NCI-H524 treated with DMSO at 0.1 percent for 48 hours (cell line): ENCODE measurements at places on chromosomes 3 and 15.

GRCh38 chr3:43852066-43852465 lies 161.3 kb downstream of the ABHD5 start:
- DNase-seq = no peak

DNA sequence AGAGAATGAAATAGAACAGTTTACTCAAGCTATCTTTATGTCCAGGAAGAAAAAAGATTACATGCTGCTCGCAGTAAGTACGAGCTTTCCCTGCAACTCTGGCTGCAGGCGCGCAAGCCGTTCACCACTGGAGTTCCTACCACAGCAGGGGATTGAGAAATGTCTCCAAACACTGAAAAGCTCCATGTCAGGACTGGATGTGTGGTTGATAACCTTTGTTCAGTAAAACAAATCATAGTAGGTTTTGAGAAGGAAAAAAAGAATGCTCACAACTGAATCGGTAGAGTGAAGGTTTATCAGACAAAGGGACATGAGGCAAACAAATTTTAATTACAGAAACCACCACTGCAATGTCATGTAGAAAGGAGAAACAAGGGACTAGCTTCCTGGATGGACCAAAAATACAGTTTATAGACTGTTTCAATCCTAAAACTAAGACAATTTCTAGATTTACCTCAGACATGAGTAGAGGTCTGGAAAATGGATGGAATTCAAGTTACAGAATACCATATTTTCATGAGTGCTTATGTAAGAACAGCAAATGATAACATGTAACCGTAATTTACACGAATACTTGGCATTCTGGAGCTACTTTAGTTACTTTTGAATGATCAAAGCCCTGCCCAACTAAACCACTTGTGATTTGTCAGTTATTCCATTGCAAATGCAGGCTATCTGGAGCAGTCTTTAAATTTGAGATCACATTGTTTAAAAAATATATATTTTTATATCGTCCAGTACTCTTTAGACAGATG lies 471.1 kb downstream of the SHQ1 start:
- no peak for DNase-seq

- no peak for DNase-seq
Measured at GRCh38 chr3:38549486-38549885, 53.3 kb downstream of the EXOG start.

DNA sequence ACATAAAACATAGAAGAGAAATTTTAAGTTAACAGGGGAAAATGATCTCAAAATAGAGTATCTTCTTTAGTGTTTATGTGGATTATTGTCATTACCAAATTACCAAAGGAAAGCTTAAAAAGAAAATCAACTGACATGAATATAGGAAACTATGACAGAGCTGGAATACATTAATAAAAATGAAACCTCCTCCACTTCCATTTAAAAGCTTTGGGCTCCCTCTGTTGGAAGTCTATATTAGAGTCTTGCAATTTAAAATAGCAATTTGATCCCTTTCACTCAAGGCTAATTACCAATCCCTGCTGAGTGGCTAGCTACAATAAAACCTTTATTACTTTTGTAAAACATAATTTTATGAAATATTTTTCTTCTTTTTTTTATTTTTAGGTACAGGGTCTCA lies 61.4 kb upstream of the IMPG2 start:
- peak; percentile 11 for DNase-seq

DNA sequence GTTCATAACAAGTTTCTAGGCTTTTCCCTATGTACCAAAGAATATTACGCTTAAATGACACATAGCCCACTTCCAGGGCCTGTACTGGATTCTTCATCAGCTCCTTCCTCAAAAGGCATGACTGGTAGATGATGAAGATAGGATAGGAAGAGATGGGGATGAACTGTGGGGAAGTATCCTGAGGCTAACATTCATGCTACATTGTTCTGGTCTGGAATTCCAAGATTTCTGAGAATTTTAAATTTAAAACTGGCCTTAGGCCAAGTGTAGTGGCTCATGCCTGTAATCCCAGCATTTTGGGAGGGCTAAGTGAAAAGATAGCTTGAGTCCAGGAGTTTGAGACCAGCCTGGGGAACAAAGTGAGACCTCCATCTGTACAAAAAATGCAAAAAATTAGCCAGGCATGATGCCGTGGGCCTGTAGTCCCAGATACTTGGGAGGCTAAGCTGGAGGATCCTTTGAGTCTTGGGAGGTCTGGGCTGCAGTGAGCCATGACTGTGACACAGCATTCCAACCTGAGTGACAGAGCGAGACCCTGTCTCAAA lies 160.1 kb upstream of the PLAAT1 start:
- no peak for DNase-seq

DNA sequence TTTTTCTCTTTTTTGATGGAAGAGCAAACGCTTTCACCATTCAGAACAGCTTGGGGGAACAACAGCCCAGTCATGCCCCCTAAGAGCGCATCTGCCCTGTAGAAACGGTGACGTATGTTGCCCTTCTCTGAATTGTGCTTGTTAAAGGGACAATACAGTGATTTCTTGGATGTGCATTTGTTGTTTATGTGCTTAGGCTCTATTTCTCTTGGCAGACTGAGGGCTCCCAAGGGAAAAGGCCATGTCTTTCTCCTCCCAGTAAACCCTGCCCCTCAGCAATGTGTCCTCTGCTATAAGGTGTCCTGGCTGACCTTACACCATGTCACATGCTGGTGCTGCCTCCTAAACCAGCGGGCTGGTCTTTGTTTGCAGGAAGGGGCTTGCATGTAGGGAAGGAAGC lies 346.1 kb downstream of the EPHB1 start:
- DNase-seq = no peak

- no peak for DNase-seq
Measured at GRCh38 chr15:48400086-48400485, 68.9 kb downstream of the DUT start.

- DNase-seq = peak; percentile 77
Measured at GRCh38 chr15:82849556-82850512, 40.4 kb downstream of the WHAMM start.

- DNase-seq = peak; percentile 94
Measured at GRCh38 chr3:72665701-72666446, 182.4 kb downstream of the SHQ1 start.

DNA sequence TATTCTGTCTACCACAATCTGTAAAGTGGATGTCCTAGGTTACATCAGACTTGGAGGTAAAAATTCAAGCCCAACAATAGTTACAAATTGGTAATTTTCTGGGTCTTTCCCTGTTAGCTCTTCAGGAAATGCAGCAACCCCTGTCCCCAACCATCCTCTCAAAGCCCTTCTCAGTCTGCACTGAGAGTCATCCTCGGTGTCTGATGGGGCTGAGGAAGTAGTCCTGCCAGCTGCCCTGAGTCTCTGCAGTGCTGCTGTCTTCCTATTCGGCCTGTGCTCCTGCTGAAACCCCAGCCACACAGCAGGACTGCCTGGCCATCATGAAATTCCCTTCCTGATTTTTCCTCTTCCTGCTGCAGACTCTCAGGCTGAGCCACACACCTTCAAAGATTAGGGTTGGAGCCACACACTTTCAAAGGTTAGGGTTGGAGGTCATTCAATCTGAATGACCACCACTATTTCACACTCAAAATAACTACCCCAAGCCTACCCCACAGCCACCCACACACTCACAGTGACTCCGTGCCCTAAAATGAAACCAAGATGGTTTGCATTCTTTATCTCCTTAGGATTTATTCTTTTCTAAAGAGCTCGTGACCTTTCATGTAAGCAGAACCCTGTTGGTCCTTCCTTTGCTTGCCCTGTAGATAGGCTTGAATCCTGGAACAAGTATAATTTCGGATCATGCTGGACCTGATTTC lies 17.6 kb downstream of the TRIM42 start:
- no peak for DNase-seq

DNA sequence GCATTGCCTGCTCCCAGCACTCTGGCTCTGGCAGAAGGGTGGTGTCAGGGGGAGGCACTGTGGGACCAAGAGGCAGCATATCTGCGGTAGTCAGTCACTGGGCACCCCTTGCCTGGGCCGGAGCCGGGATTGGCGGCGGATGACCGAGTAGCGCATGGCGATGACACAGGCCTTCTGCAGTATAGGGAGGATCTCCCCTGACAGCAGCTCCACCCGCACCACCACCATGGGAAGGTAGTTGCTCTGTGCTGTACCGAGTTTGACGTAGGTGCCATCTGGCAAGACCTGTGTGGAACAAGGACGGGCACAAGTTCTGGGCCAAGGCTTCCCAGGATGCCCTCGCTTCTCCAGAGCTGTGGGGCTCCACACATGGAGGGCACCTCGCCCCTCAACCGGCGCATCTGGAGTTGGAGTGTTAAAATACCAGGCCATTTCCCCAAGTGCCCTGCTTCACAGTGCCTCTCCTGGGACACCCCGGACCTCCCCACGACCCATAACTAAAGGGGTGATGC lies 6.6 kb downstream of the ACOX2 start:
- DNase-seq = no peak

DNA sequence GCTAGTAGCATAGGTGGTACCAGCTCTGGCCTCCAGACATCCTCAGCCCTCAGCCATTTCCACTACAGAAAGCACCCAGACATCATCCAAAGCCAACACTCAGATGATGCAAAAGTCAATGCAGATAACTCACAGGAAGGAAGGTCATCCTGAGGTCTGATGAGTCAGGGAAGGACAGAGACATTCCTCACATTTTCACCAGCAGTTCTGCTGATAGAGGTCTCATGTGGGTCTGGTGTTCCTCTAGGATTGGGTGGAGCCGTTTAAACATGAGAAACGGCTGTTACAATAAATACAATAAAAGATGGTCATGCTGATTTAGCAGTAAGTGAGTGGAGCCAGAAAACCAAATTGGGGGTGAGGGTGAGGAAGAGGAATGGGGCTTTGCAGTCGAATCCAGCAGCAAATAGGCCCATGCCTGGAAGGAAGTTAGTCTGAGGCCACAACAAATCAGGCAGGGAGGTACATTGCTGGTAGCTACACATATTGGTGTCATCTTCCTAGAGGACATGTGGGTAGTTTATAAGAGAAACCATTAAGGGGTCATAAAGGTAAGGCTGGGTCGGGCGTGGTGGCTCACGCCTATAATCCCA lies 33.3 kb upstream of the FLNB start:
- DNase-seq = no peak

DNA sequence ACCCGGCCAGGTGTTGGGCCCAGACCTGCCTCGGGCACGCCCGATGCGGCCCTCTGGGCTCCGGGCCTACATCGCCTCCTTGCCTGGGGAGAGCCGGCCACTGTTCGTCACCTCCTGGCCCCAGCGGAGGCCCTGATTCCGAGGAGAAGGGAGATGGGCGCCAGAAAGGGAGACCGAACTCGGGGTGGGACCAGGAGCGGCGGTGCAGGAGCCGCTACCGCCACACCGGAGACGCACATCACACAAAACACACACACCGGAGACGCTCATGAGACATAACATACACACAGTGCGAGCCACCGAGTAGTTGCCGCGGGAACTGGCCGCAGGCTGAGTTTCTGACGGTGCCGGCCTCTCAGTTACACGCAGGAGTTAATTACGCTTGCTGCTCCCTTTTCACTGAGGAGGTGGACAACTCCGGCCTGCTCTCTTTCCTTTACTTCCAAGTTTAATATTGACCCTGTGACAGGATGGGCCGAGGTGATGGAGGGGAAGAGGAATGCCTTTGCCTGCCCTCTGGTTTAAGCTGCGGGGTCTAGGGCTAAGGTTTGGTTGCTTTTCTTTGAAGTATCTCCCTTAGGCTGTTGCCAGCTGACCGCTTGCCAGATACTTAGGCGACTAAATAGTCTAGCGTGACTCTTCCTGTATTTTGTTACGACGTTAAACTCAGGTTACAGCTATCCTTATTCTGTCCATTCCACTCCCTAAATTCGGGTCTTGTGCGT lies 570 bp downstream of the PCNP start:
- no peak for DNase-seq

DNA sequence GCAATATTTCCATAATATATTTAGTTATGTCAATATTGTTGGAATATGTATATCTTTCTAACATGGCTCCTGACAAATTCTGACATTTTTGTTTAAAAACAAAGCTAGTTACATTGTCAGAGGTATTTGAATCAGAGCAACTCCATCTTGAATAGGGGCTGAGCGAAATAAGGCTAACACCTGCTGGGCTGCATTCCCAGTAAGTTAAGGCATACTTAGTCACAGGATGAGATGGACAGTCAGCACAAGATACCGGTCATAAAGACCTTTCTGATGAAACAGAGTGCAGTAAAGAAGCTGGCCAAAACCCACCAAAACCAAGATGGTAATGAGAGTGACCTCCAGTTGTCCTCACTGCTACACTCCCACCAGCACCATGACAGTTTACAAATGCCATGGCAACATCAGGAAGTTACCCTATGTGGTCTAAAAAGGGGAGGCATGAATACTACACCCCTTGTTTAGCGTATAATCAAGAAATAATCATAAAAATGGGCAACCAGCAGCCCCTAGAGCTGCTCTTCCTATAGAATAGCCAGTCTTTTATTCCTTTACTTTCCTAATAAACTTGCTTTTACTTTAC lies 30.4 kb downstream of the RPL22L1 start:
- no peak for DNase-seq

DNA sequence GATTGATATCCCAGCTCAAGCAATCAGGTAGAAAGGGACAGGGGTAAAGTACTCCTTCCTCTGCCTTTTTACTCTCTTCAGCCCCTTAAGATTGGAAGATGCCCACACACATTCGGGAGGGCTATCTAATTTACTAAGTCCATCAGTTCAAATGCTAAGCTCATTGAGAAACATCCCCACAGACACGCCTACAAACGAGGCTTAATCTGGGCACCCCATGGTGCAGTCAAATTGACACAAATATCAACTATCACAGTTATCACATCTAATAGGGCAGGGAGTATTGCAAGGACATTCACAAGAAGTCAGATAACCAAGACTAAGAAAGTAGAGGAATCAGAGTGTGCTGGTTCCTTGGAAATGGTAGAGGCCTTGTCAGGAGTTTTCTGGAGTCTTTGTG lies 437.8 kb upstream of the AZI2 start:
- DNase-seq = no peak

GRCh38 chr3:53226142-53226840 lies 29.5 kb downstream of the TKT start:
- DNase-seq = no peak

DNA sequence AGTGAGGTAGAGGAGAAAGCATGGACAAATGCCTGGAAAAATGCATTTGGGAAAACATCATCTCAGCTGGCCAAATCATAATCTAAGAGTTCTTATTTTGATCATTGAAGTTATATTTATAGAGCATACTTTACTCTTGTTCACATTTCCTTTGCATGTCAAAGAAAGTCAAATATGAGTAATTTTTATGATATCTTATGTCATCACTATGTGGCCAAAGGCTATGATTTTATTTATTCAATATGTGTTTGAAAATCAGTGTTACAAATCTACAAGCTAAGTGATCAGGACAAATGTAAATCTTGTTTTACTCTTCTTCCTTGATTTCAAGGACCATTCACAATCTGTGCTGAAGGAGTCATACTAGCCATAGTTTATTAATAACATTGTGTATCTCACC lies 237.2 kb upstream of the DPH6 start:
- DNase-seq = no peak
